PC-9 (cell line): ENCODE measurements at places on chromosomes 1 and 21.

DNA sequence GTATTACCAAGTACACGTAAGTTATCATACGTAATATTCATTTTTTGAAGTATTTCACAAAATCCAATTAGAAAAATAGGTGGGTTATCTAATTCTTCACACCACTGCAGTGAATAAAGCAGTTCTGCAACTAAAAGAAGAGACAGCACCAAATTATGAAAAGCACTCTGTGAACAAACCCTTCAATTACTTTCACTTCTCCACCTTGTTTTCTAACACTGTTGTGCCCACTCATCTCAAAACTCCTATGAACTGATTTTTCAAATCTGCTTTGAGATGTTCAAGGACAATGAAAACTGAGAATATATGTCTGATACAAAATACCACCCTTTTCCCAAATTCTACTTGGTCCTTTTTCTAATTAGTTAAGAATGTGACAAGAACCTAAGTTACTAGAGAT is 39.4 kb downstream of the LTN1 start:
- no peaks in the 10 kb centered on the region for H3K27me3 ChIP-seq
- peaks cover 6% of the 10 kb centered on the region for H3K36me3 ChIP-seq
- H3K27ac ChIP-seq: no peak overlapping the region
- no peak for DNase-seq

GRCh38 chr1:156677616-156678596 is 699 bp upstream of the NES start:
- peaks cover 9% of the 10 kb centered on the region for H3K4me1 ChIP-seq
- no peaks in the 10 kb centered on the region for H3K36me3 ChIP-seq
- DNase-seq: no peak
- peaks cover 24% of the 10 kb centered on the region for H3K27me3 ChIP-seq
- H3K4me3 ChIP-seq: peak overlapping the region; percentile 39; the same call in 1 of the 2 replicates

GRCh38 chr1:23168445-23169194 is at the start of gene LUZP1:
Gene LUZP1 (minus strand): TSS chr1:23168856.
- no peaks in the 10 kb centered on the region for H3K36me3 ChIP-seq
- peak within 1 kb of the TSS; percentile 58 for H3K27ac ChIP-seq
- H3K27me3 ChIP-seq: no peaks in the 10 kb centered on the region
- H3K4me1 ChIP-seq: peaks cover 6% of the 10 kb centered on the region

DNA sequence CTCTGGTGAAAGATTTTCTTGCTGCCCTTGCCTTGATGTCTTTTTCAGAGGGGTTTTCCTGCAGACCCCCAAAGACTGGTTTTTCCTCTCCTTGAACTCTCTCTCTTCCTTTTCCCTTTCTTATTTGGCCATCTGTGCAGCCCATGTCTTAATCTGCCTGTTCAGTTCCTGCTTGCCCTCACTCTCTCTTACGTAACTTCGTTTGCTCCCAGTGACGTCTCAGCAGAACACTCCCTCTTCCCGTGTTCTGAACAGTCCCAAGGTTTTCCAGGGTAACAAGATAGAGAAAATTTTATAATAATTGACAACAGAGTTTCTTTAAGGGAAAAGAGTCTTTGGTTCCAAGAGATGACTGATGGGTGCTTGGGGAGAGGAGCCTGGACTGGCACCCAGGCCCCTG is 109.1 kb upstream of the LMO4 start:
- H3K36me3 ChIP-seq: no peaks in the 10 kb centered on the region
- DNase-seq: no peak
- no peak overlapping the region for H3K27ac ChIP-seq
- H3K4me1 ChIP-seq: peaks cover 44% of the 10 kb centered on the region

- H3K4me3 ChIP-seq: peak overlapping the region; percentile 70; the same call in 1 of the 2 replicates
- H3K36me3 ChIP-seq: peaks cover 4% of the 10 kb centered on the region
- peaks cover 32% of the 10 kb centered on the region for H3K4me1 ChIP-seq
- no peak for DNase-seq
- H3K27me3 ChIP-seq: no peaks in the 10 kb centered on the region
- H3K27ac ChIP-seq: no peak overlapping the region
Observed at GRCh38 chr1:153919876-153920852, 2.6 kb downstream of the GATAD2B start.

DNA sequence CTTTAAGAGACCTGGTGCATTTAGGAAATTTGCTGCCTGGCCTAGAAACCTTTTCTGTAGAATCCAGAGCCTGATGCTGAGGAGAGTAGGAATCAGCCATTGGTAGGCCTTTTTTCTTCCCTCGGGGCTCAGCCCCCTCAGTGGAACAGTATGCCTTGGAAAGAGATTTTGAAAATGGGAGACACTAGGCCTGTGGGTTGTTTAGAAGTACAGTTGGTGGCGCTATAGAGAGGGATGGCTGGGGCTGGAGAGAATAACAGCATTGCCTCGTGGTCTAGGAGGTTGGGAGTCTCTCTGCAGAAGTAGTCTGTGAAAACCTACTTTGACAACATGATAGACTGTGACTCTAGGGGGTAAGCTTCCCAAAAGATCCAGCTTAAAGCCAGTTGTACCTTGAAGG is 8.2 kb downstream of the KIF2C start:
- peaks cover 42% of the 10 kb centered on the region for H3K36me3 ChIP-seq
- no peaks in the 10 kb centered on the region for H3K27me3 ChIP-seq
- no peaks in the 10 kb centered on the region for H3K4me1 ChIP-seq
- no peak for DNase-seq
- H3K4me3 ChIP-seq: no peak overlapping the region
- H3K27ac ChIP-seq: no peak overlapping the region
